ENCODE measurements at places on chromosomes 1 and 21.

GRCh38 chr1:232357416-232357815 is 272.5 kb downstream of the SIPA1L2 start:
- H3K4me1 ChIP-seq: no peaks in the 10 kb centered on the region
- H3K4me3 ChIP-seq: no peak overlapping the region
- H3K27me3 ChIP-seq: no peaks in the 10 kb centered on the region
- H3K36me3 ChIP-seq: no peaks in the 10 kb centered on the region
- H3K27ac ChIP-seq: no peak overlapping the region
- no peak for DNase-seq

DNA sequence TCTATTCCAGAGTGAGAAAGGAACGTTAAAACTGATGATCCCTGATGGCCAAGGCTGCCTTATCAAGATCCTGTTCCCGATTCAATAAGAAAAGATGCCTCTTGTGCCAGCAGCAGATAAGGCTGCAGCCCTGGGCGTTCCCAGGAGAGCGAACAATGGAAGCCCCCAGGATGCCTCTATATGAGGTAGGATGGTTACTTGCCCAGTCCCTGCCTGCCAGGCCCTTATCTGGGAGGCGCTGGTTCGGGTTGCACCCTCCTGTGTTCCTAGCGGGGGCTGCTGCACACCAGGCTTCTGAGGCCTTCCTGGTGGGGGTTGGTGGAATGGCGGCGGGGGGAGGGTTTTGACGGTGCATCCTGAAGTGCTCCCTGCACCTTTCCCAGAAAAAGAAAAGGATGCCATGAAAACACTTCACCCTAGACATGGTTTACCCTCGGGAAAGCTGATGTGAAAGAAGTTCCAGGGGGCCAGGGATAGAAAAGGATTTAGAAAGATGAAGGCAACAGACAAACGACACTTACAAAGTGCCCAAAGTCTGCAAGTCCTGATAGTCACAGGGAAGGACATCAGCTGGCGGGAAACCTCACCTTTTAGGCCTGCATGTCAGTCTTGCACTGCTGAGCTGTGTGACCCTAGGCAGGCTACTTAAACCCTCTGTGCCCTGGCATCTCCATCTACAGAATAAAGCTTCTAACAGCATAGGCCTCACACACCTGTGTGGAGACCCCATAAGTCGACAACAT is 100.3 kb downstream of the KCNJ15 start:
- peaks cover 5% of the 10 kb centered on the region for H3K4me1 ChIP-seq
- no peak for DNase-seq
- H3K4me3 ChIP-seq: no peak overlapping the region

- no peak overlapping the region for H3K4me3 ChIP-seq
- peak; percentile 80 for DNase-seq
- H3K36me3 ChIP-seq: no peaks in the 10 kb centered on the region
- no peaks in the 10 kb centered on the region for H3K27me3 ChIP-seq
- H3K27ac ChIP-seq: no peak overlapping the region
Observed at GRCh38 chr1:47568763-47569162, 130.9 kb downstream of the FOXD2 start.

DNA sequence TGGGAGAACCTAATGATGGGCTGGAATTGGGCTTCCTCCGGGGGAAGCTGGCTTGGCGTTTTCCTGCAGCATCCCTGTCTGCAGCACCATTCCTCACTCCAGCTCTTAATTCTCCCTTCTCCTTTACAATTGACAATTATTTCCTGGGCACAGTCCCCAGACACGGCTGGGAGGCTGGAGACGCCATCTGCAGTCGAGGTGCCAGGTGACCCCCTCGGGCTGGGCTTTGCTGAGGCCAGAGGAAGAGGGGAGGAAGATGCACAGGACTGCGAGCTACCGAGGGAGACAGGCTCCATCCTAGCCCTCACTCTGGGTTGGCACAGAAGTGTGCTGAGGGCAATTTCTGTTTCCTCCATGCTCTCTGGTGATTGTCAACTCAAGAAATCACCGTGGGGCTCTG is 453.8 kb downstream of the PTPRU start:
- DNase-seq: no peak
- no peak overlapping the region for H3K27ac ChIP-seq
- H3K36me3 ChIP-seq: no peaks in the 10 kb centered on the region
- H3K4me3 ChIP-seq: no peak overlapping the region
- no peaks in the 10 kb centered on the region for H3K4me1 ChIP-seq

DNA sequence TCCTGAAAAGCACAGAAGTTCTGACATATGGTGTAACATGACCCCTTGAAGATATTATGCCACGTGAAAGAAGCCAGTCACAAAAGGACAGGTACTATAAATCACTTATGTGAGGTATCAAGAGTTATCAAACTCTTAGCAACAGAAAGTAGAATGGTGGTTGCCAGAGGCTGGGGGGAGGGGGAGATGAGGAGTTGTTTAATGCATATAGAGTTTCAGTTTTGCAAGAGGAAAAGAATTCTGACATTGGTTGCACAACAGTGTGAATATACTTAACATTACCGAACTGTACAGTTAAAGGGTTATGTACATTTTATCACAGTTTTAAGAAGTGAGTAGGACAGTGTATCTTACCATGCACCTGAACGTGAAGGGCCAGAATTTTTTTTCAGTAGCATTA is 80.0 kb downstream of the USP25 start:
- no peak overlapping the region for H3K27ac ChIP-seq
- H3K36me3 ChIP-seq: no peaks in the 10 kb centered on the region
- peak; percentile 82 for DNase-seq
- no peak overlapping the region for H3K4me3 ChIP-seq

GRCh38 chr1:231681006-231681405 is 54.4 kb downstream of the DISC1 start:
- no peak overlapping the region for H3K4me3 ChIP-seq
- peaks cover 8% of the 10 kb centered on the region for H3K4me1 ChIP-seq
- DNase-seq: no peak
- no peak overlapping the region for H3K27ac ChIP-seq
- H3K27me3 ChIP-seq: no peaks in the 10 kb centered on the region

Data from lung (tissue), 17 donors.